ENCODE measurements at places on chromosomes 1 and 21. TPM values are rescaled to one million over a fixed set of nuclear protein-coding genes. Genes with fewer than 3 reads are reported as not detected.

CYP4Z1 gene
- total RNA-seq: not detected

HSPA6 gene
- 0.17 TPM for total RNA-seq

CD1E gene
- not detected for total RNA-seq

JAK1 gene
- total RNA-seq: 314 TPM

CCDC27 gene
- not detected for total RNA-seq
